Glutamatergic neuron (in vitro differentiated cells): ENCODE measurements at places on chromosomes 13 and 19. TPM values are rescaled to one million over a fixed set of nuclear protein-coding genes. Genes with fewer than 3 reads are reported as not detected.

Gene KLK6
- not detected for total RNA-seq

Gene SULT2A1
- total RNA-seq: not detected

DNA sequence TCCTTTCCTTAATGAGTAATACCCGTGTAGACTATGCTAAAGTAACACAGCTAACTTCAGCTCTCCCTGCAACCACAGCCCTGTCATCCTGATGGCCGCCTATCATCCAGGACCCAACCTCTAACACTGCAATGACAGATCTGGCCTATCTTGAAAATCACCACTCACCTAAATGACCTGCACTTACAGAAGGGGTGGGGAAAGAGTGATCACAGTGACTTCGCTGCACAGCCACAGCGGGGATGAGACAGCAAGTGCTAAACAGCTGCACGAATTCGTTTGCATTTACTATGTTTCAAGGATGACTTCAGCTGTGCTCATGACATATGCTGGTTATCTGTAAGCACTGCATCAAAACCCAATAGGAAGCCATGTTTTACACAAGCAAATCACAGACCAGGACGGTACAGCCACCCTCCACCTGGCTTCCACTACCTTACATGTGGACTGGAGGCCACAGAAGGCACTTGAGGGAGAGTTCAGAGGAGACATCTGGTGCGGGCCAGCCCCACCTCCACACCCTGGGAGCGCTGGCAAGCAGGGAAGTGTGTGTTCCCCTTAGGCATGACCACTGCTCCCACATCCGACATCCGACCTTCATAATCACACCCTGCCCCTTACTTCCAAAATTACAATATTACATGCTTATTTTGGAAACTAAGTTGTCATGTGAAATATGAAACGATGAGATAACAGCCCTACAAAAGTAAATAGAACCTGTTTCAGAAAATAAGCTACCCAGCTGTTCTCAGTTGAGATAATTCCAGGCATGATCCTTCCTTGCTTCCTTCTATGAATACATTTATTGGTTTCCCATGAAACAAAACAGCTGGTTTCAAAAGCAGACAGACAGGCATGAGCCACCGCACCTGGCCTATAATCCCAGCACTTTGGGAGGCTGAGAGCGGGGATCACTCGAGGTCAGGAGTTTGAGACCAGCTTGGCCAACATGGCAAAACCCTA, 95.7 kb downstream of the STK24 start:
- peaks cover 14% of the 10 kb centered on the region for H3K27me3 ChIP-seq
- DNase-seq: peak; percentile 44
- H3K4me3 ChIP-seq: peak overlapping the region; percentile 67
- H3K4me1 ChIP-seq: peaks cover 74% of the 10 kb centered on the region

Gene MCEMP1
- total RNA-seq: not detected

DNA sequence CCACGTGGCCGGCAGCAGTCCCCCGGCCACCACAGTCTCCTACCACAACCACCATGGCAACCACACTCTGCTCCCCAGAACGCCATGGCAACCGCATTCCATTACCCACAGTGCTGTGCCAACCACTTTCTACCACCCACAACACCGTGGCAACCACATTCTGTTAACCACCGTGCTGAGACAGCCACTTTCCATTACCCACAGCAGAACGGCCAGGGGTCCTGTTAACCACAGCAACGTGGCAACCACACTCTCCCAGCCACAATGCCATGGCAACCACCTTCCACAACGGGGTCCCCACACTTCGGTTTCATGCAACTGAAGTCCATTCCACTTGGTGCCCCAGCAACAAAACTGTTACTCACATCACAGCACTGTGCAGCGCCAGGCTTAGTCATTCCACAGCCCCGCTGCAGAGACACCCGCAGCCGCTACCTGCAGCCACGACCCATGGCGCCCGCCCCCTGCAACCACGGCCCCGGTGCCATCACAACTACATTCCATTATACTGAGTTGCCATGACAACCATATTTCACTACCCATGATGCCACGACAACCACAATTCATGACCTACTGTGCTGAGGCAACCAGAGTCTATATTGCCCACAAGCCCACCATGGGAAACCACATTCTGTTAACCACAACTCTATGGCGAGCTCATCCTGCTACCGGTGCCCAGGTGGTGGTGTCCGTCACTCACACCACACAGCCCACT, 10.0 kb downstream of the DPF1 start:
- no peak overlapping the region for H3K27ac ChIP-seq
- H3K4me1 ChIP-seq: peaks cover 7% of the 10 kb centered on the region
- peaks cover 10% of the 10 kb centered on the region for H3K27me3 ChIP-seq

Gene LGALS4
- not detected for total RNA-seq

DNA sequence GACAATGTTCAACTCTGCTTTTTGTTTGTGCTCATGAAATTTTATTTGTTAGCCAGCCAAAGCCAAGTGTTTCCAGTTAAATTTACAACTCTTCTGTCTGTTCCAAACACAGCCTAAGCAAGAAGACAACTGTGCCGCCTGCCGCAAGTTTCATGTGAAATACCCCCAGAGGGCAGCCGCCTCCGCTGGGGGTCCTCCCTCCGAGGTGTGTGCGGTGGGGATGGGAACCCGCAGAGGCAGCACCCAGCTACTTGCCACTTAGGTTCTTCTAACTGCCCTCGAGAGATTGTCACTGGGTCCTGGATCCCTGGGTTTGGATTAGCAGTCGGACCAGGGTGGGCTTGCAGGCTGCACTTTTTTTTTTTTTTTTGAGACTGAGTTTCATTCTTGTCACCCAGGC, 28.5 kb downstream of the ATP11A start:
- peaks cover 21% of the 10 kb centered on the region for H3K36me3 ChIP-seq
- no peak overlapping the region for H3K27ac ChIP-seq
- peaks cover 8% of the 10 kb centered on the region for H3K4me1 ChIP-seq
- H3K27me3 ChIP-seq: peaks cover 3% of the 10 kb centered on the region
- H3K4me3 ChIP-seq: no peak overlapping the region
- no peak for DNase-seq

DNA sequence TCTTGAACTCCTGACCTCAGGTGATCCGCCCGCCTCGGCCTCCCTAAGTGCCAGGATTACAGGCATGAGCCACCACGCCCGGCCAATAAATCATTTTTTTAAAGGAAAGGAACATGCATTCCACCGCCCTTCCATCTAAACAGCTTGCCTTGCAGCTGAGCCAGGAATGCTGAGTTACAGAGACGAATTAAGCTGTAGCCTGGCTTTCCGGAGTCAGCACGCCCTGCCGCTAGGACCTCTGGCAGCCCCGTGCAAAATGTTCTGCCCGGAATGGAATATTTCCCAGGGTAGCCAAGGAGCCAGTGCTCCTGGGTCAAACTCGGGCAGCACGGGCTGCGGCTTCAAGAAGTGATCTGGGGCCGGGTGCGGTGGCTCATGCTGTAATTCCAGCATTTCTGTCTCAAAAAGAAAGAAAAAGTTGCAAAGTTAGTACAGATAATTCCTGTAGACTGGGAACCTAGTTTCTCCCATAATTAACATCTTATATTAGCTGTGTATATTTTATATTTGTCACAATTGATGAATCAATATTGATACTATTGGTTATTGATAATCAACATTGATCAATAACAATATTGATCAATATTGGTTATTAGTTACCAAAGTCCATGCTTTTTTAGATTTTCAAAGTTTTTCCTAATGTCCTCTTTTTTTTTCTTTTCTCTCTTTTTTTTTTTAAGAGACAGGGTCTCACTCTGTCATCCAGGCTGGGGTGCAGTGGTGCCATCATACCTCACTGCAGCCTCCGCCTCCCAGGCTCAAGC, 19.2 kb downstream of the ATCAY start:
- peaks cover 2% of the 10 kb centered on the region for H3K27me3 ChIP-seq
- no peak overlapping the region for H3K27ac ChIP-seq
- H3K4me3 ChIP-seq: no peak overlapping the region
- H3K36me3 ChIP-seq: peaks cover 17% of the 10 kb centered on the region
- no peak for DNase-seq

Gene DZIP1
- 18.1 TPM for total RNA-seq

Gene FAM83E
- 1.5 TPM for total RNA-seq

- H3K4me3 ChIP-seq: peak overlapping the region; percentile 97
- peaks cover 4% of the 10 kb centered on the region for H3K36me3 ChIP-seq
- peaks cover 19% of the 10 kb centered on the region for H3K27me3 ChIP-seq
- no peak overlapping the region for H3K27ac ChIP-seq
- H3K4me1 ChIP-seq: peaks cover 25% of the 10 kb centered on the region
- no peak for DNase-seq
Measured at GRCh38 chr19:342801-343421, 1.7 kb downstream of the MIER2 start.

DNA sequence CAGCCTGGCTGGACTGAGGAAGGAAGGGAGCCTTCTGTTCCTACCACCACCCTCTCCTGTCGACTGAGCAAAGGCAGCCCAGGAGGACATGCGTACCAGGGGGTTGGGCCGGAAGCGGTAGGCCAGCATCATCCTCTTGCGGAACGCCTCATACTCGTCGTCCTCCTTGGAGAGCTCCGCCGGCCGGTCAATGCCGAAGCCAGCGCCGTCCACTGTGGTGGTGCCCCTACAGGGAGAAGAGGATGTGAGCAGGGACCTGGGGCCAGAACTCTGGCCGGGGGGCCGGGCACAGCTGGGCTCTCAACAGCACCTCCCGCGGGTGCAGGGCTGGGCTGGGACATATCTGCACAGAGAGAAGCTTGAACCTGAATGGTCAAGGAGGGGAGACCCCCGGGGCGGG, 3.8 kb upstream of the TM6SF2 start:
- peaks cover 28% of the 10 kb centered on the region for H3K4me1 ChIP-seq
- H3K36me3 ChIP-seq: no peaks in the 10 kb centered on the region
- H3K4me3 ChIP-seq: no peak overlapping the region

Gene ADM5
- 3.2 TPM for total RNA-seq

Gene F7
- not detected for total RNA-seq

Gene FCGBP
- total RNA-seq: 0.49 TPM

DNA sequence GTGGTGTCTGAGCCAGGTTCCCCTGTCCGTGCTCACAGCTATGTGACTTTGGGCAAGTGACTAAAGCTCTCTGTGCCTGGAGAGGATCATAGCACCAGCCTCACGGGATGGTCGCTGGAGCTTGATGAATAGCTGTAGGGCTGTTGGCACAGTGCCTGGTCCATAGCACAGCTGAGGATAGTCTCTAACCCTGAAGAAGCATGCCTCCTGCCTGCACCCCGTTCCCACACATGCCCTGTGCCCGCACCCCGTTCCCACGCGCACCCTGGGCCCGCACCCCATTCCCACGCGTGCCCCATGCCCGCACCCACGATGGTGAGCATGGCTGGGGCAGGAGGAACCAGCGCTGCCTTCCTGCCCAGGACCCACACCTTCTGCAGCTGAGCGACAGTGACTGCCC, 63.7 kb upstream of the F7 start:
- no peak for DNase-seq
- H3K36me3 ChIP-seq: peaks cover 9% of the 10 kb centered on the region
- H3K27ac ChIP-seq: no peak overlapping the region
- H3K4me1 ChIP-seq: peaks cover 7% of the 10 kb centered on the region

GRCh38 chr19:16185768-16186123, 536 bp downstream of the FAM32A start:
- H3K27me3 ChIP-seq: peaks cover 8% of the 10 kb centered on the region
- H3K27ac ChIP-seq: peak overlapping the region; percentile 90
- peak overlapping the region; percentile 93 for H3K4me3 ChIP-seq
- DNase-seq: peak; percentile 84
- H3K4me1 ChIP-seq: peaks cover 3% of the 10 kb centered on the region

Gene ZNF83
- total RNA-seq: 62.3 TPM

DNA sequence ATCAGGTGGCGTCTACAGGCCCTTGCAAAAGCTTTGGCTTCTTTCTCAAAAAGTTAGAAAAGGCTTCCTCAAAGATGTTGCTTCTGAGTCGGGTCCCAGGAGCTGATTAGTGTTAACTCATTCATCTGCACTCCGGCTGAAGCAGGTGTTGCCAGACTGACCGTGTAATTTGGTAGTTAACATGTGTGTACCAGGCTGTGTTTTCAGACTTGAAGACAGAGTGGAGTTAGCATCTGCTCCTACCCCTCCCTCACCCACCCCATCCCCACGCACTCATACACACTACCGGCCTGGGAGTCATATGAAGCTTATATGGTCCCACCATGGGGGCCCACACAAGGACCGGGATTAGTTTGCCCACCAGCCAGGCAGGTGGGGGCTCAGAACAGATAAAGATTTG, 111.5 kb downstream of the DNAJC15 start:
- peaks cover 9% of the 10 kb centered on the region for H3K27me3 ChIP-seq
- H3K36me3 ChIP-seq: no peaks in the 10 kb centered on the region
- DNase-seq: peak; percentile 38
- H3K27ac ChIP-seq: peak overlapping the region; percentile 24
- H3K4me3 ChIP-seq: peak overlapping the region; percentile 30

DNA sequence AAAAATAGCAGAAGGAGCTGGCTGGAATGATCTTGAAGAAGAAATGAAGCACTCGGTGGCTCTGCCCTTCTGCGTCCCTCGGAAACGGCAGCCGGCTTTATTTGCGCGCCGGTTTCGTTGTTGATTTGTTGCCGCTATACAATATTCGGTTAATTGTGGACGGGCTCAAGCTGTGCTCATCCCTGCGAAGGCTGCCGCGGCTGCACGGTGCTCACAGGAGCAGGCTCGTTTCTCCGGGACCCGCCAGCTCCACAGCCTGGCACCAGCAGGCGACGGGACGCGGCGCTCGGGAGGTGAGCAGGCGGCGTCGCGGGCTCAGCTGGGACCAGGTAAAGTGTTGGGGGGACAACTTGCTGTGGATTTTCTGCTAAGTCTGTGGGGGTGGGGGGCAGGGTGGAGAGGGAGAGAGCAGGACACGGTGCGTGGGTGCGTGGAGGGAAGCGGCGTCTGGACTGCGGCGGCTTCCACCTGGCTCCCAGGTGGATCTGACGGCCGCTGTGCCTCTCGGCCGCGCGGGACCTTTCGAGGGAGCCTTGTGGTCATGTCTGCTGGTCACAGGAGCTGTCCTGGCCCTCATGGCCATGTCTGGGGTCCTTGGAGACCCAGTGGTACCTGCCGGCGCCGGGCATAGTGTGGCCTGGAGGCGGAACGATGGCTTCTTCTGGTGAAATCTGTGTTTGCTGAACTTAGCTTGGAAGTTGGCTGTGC, 90.9 kb downstream of the TEX29 start:
- peaks cover 8% of the 10 kb centered on the region for H3K27me3 ChIP-seq
- DNase-seq: no peak
- H3K36me3 ChIP-seq: no peaks in the 10 kb centered on the region
- H3K4me1 ChIP-seq: peaks cover 25% of the 10 kb centered on the region
- H3K4me3 ChIP-seq: no peak overlapping the region
